ENCODE measurements at places on chromosomes 3 and 15.

DNA sequence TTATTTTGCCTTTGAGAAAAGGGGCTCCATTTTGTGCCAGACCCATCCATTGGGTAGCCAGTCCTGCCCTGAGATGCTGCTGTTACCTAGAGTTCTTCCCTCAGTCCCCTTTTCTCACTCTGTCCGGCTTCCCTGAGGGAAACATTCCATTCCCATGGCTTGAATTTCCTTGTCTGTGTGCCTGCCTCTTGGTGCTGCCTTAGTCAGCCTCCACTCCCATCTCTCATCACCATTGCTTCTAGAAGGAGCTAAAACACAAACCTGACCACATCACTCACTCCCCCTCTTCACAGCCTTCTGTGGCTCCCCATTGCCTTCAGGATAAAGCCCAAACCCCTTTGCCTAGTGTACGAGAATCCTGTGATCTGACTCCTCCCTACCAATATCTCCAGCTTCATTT is 25.2 kb upstream of the C2CD4B start:
- DNase-seq, result no peak

DNA sequence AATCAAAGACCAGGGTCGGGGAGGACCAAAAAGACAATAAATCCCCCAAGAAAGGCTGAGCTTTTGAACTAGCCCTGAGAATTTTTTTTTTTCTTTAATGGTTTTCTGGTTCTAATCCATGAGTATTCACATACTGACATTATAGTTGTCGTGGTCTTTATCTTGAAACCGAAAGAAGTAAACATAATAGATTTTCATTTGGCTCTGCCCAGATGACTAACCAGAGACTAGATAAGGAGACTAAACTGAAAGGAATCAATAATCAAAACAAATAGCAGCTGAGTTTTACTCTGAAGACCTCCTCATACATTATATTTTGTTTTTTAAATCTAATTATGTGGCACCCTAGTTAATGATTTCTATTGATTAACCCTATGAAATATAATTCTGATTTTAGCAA is 381.4 kb downstream of the CNTN3 start:
- DNase-seq, result no peak

DNA sequence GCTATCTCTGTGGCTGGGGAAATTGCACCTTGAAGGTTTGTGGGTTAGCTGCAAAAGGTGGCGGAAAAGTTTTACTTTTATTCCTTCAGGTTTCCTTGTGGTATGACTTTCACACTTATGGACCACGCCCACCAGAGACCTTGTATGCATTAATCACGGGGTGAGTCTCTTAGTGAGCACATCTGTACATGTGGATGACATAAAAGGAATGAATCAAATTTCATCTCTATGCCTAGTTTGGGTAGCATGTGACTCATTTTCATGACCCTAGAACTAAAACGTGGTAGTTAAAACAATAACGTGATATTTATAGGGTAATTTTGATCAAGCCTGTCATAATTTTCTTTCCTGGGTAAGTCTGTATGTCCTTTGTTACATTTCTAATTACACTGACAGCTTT is 141.7 kb downstream of the PDCD6IP start:
- DNase-seq, result peak; percentile 72

DNA sequence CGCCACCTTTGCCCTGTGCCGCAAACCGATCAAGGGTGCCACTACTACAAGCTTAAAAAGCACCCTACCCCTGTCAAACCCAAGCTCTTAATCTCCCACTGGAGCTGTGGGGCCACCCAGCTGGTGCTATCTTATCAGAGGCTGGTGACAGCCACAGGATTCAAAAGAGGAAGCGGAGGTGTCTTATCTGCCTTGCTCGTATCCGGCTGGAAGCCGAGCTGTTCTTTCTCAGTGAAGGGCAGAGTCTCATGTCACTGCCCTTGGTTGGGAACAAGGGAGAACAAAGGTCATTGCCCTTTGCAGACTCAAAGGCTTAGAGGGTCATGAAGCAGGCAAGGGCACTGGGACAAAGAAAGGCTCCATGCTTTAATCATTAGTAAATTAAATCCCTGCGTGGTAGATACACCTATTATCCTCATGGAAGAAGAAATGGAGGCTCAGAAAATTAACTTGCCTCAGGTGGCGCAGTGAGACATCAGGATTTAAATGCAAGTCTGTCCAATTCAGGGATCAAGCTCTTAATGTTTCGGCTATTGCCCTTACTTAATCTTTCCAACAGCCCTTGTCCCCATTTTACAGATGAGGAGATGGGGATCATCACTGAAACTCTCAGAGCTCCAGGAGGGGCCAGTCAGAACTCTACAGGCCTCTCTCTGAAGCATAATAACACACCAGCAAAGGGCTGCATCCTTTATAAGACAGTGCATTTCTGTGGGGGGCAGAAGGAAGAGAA is 360.0 kb upstream of the PROK2 start:
- DNase-seq, result no peak

GRCh38 chr3:63791974-63792373 is 27.1 kb upstream of the C3orf49 start:
- peak; percentile 59 for DNase-seq

DNA sequence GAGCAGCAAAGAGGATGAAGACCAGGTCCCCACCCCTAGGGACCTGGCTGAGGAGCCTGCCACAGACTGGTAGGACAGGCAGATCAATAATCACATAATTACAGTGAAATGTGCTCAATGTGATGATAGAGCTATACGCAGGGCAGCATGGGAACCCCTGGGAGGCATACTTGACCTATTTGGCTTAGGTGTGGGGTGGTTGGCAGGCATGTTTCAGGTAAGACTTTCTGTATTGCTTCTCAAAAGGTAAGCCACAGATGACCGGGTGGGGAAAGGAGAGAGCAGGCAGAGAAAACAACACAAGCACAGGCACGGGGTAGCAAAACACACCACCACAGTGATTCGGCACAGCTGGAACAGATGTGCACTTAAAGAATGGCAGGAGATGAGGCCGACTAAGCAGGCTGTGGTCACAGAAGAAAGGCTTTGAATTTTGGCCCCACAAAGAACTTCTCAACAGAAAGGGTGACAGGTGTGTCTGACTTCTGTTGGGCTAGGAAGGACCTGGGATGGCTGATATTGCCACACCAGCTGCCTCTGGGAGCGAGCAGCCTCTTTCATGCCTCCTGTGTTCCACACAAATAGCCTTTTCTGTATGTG is 64.1 kb downstream of the ABCC5 start:
- DNase-seq, result no peak

Measured in foreskin keratinocyte (primary cell).